ENCODE measurements at places on chromosomes 13 and 19.

- no peak for DNase-seq
Observed at GRCh38 chr19:5244351-5244750, 96.3 kb downstream of the PTPRS start.

DNA sequence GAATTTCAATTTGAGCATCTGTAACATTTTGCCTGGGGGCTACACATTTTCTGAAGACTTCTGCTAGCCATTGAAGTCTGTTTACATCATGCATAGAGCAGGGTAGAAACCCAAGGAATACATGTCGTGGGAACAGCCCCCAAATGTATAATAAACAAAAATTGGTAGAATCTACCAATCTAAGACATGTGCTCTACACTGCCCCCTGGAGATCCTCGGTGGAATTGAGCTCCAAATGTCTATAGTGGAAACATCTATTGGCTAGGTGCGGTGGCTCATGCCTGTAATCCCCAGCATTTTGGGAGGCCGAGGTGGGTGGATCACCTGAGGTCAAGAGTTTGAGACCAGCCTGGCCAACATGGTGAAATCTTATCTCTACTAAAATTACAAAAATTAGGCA is 57.3 kb downstream of the MBD3L2B start:
- peak; percentile 33 for DNase-seq

GRCh38 chr19:48445256-48445605 is 552 bp upstream of the GRWD1 start:
- peak; percentile 98 for DNase-seq

- DNase-seq: no peak
Observed at GRCh38 chr19:44647144-44647543, 3.4 kb downstream of the PVR start.

DNA sequence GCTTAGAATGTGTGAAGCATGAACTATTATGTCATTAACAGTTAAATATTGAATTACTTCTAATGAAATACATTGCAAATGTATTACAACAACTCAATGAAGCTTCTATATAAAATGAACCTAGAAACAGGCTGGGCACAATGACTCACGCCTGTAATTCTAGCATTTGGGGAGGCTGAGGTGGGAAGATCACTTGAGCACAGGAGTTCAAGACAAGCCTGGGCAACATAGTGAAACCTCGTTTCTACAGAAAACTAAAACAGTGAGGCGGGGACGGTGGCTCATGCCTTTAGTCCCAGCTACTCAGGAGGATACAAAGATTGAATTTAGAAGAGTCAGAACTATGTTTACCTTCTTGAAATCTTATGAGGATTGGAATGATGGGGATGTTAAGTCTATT is 505.1 kb downstream of the SLITRK5 start:
- DNase-seq: no peak

DNA sequence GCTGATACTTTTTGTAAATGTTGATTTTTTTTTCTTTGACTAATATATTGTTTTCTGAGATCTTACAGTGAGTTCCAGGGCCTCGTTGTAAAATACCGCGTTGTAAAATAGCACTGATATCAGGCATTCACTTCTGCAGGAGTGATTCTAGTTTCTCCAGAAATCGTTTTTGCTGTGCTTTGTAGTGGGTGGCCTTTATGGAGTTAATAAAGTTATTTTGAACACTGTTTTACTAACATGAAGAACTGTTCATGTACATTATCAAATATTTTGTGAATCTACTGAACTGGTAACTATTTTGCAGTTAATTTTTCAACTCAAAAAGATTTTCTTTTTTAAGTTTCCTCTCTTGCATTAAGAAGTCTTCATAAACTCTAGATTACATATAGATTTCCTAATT is 985 bp upstream of the ZNF266 start:
- no peak for DNase-seq

DNA sequence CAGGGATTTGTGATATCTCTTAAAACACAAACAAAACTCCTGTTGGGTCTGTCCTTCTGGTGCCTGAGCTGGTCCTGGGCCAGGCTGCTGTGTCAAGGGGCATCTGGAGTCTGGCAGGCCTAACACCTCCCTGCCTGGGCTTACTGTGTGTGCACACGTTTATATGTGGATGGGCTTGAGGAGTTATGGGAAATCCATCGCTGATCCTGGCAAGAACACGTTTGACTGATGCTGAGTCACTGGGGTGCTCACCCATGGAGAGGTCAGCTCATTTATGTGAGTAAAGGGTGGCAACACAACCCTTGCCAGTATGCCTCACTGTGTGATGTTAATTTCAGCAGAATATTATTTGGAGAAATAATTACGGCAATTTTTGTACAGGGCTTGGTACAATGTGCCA is 44.5 kb upstream of the PCDH8 start:
- DNase-seq: no peak

- peak; percentile 93 for DNase-seq
Observed at GRCh38 chr13:100738176-100738855, 63.7 kb upstream of the TMTC4 start.

- peak; percentile 45 for DNase-seq
Observed at GRCh38 chr19:4260613-4261191, 13.8 kb downstream of the YJU2 start.

GRCh38 chr19:8206147-8207087 is 2.8 kb upstream of the CERS4 start:
- DNase-seq: no peak

GRCh38 chr13:33855371-33855895 is 37.5 kb downstream of the RFC3 start:
- DNase-seq: no peak

DNA sequence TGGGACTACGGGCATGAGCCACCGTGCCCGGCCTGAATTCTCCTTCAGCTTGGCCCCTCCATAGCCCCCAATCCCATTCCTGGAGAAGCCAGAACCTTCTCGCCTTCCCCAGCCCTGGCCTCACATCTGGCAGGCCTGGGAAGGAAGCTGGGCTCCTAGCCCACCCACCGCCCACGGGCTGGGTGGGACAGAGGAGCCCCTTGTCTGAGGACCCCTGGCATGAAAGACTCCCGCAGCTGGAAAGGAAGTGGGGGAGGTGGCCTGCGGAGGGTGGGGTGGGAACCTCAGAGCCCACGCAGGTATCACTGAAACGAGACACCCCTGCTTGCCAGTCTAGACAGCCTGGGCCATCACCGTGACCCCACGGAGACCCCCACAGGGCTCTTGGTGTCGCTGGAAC is 7.7 kb upstream of the NANOS3 start:
- DNase-seq: no peak

GRCh38 chr19:3725121-3725520 is 16.9 kb downstream of the TJP3 start:
- DNase-seq: no peak

- no peak for DNase-seq
Observed at GRCh38 chr13:38361542-38362262, 12.1 kb downstream of the UFM1 start.

- no peak for DNase-seq
Observed at GRCh38 chr13:22836475-22836874, 344.3 kb upstream of the SGCG start.

DNA sequence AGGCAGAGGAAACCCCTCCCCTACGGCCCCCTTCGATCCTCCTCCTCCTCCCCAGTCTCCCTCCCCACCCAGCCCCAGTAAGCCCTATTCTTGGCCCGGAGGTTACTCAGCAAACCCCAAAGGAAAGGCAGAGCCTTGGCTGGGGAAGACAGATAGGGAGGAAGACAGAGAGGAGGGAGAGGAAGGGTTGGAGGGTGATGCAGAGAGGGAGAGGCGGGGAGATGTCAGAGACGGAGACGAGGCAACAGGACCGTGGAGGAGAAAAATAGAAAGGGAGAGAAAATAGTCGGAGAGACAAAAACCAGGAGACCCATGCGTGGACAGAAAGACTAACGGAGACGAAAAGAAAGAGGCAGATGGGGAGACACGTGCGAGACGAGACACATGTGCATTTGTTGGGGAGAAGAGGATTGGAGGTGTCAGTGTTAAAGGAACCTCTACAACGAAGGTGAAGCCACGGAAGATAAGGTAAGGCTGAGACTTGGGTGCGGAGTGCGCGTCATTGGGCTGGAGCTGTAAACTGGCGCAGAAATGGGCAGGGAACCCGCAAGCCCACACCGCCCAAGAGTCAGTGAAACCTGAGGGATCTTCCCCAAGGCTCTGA is 2.9 kb downstream of the TGFB1 start:
- DNase-seq: no peak

- DNase-seq: no peak
Observed at GRCh38 chr13:34657716-34658115, 284.4 kb upstream of the NBEA start.
